ENCODE measurements at places on chromosomes 6 and 20.

GRCh38 chr6:100426241-100426640 is 38.5 kb downstream of the SIM1 start:
- no peak for DNase-seq

DNA sequence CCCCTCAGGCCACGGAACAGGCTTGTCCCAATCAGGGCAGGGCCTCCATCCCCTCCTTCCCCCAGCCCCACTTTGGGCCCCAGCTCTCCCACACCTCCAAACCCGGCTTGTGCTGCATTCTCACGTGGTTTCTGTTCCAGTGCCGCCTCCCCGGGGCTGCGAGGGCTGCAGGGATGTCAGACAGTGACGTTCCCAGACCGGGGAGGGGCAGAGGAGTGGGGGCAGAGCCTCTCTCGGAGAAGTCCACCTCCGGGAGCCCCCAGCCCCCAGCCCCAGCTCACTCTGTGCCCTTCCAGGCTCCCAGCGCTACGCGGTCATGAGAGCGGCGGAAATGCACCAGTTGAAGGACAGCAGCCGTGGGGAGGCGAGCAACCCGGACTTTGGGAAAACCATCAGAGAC is 18.5 kb downstream of the SLCO4A1 start:
- no peak for DNase-seq

GRCh38 chr6:81031416-81031815 is 721.1 kb downstream of the TENT5A start:
- DNase-seq: no peak

DNA sequence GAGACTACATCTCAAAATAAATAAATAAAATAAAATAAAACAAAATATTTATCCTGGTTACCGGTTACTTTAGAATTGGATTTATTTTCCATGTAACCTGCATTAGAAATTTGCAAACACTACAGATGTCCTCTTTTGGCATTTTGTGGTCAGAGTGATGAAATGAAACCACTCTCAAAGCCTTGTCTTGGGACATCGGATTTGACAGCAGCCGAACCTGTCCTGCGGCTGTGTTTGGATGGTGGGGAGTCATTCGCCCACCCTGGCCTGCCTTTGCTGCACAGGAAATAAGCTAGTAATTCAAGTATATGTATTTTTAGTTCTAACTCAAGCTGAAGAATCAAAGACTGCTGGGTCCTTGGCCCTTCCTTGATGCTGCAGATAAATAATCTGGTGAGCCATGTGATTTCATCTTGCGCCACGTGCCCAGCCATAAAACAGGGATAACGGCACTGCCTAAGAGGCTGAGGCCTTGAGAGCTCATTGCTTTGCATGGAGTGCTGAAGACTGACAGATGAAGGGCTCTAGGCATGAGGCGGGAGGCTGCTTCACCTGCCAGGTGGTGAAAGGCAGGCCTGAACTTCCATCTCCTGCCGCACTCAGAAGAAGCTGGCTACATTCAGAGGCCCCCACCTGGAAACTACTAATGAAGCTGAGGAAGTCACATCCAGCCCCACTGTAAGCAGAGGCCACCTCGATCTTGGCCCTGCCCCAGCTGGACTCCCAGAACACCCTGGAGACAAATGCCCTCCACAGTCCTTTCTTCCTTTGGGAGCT is 76.9 kb downstream of the NOL4L start:
- peak; percentile 45 for DNase-seq

- DNase-seq: no peak
These were observed 191.8 kb downstream of the NRN1 start for GRCh38 chr6:5814901-5815300.

DNA sequence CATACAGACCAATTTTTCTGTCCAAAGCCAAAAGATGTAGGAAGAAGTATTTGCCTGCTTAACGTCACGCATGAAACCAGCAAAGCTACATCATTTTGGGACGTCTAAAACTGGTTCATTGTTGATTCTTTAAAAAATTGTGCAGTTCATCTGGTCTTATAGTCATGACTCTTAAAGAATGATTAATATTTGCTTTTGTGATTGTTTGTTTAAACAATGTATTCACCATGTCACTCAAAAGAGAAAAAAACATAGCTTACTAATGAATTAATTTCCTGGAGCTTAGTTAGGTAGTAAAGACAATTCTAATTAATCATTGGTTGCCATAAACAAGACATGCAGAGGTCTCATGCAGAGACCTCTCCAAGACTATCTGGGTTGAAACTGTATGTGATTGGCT is 157.3 kb downstream of the RPS12 start:
- DNase-seq: no peak
